NCI-H1417 treated with DMSO at 0.1 percent for 48 hours (cell line): ENCODE measurements at places on chromosomes 6 and 20.

GRCh38 chr20:64232794-64233193, 22.8 kb upstream of the PCMTD2 start:
- no peak for DNase-seq

GRCh38 chr20:17466641-17467040, 64.5 kb downstream of the BFSP1 start:
- no peak for DNase-seq

DNA sequence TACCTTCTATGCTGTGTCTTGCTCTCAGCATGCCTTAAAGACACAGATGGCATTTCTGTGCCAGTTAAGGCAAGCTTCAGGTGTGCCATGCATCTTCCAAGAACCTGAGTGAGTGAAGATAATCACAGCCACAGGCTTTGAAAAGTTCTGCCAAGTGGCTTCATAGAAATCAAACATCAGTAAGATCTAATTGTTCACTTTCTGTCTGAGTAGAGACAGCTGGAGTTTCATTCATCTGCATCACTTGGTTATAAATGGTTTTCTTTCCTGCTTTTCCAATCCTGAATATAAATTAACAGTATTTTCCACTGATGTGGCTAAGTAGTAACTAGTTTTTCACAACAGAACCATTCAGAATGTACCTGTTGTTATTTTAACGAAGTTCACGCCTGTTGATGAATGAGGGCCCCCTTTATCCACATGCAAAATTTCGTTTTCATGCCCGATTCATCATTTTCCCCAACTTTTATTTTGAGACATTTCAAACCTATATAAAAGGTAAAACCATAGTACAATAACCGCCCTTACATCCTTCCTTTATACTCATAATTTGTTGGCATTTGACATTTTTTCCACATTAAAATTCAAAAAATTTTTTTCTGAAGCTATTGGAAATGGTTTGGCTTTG, 38.6 kb upstream of the KCNG1 start:
- no peak for DNase-seq

DNA sequence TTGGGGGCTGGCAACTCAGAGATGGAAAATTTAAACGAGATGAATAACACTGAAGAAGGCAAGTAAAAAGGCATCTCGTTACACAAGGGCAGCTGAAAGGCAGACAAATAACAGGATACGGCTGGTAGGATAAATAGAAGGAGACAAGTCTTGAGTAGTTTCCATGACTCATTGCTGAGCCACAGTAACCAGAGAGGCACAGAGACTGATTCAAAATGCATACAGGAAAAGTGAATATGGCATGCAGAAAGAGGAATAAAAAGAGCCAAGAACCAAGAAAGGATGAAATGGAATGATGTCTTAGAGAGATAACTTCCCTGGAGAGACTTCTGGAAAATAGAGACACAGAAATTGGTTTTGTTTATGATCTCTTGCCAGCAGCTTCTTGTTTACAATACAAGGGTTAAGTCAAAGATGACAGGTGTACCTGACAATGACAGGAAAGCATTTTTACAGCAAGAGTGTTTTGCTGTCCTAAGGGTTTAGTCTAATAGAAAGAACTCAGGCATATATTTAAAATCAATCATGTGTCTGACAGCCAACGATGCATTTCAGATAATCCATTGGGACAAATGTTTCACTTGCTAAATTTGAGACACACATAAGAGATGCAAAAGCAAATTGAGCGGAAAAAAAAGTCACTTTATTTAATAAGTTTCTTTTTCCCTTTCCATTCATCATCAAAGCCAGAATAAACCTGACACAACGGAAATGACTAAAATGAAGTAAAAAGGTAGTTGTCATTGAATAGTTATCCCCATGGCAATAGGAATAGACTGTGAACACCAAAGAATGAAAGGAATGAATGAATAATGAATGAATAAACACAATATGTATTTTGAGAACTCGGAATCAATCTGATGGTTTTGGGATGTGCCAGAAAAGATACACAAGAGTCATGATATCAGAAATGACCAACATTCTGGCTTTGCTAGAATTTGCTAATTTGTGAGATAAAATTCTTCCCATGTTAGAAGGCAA, 68.0 kb upstream of the KCNQ5 start:
- peak; percentile 18 for DNase-seq

- DNase-seq, result no peak
Observed at GRCh38 chr6:7136859-7137334, 29.1 kb downstream of the RREB1 start.

DNA sequence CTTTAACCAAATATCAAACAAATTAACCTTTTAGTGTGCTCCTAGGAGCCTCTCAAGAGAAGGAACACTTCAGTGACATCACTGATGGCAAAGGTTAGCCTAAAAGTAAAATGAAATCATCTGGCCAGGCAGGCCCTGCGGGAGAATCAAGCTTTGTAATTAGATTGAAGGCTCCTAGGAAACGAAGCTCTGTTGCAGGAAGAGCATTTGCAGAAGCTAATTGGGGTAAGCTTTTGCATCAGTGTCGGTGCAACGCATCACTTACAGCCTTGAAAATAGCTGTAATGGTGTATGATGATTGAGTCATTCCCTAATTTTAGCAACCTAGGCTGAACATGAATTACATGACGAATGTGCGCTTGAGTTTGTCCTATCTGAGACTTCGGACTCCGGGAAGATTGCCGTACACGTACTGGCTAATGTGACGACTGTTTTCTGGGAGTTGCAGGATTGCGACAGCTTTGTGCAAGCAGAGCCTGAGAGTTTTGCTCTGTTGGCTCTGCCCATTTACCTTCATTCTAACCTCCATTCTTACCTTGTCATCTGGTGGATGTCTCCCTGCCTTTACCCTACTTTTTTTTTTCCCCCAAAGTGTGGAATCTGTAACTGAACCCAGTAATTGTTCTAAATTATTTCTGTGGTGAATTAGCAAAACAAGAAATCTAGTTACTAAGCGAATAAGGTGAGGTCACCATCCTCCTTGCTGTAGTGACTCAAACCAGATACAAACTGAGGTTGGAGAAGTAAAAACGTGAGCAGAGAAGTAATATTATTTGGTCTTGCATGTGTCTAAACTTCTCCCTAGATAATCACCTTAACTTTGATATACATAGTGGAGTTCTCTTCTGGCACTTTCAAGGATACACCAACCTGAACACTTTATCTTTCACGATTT, 675.9 kb upstream of the CITED2 start:
- no peak for DNase-seq

GRCh38 chr6:140445474-140446004, 1071.1 kb upstream of the CITED2 start:
- no peak for DNase-seq

GRCh38 chr6:100257793-100258395, 206.8 kb downstream of the SIM1 start:
- DNase-seq, result peak; percentile 22

DNA sequence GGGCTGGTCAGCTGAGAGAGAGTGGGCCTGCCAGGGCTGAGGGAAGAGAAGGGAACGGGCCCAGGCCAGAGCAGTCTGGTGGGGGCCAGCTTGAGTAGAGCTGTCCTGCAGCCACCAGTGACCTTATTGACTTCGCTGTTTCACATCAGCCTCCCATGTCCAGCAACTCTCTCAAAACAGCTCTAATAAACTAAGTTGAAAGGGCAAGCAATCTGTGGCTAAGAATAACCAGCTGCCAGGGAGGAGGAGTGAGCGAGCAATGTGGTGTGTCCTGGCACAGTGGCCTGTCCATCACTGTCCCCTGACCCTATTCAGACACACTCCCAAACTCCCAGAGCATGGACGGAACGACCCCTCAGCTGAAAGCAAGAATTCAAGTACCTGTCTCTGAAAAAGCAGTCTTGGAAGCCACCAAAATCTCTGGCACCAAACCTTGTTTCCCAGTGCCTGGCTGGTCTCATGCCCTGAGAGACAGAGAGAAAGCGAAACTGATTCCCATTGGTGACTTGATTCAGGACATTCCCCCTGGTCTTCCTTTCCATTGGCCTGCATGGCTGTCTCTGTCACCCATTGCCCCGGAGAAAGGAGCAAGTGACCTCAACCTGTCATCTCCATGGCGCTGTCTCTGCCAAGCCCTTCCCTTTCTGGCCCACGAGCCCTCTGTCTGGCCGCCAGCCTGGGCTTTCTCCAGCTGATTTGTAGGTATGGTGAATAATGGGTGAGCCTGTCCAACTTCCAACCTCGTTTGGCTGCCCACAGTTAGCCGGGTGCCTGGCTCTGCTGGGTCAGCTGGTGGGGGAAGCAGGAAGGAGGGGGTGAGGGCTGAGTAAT, at the start of gene DDO:
DDO (minus strand) TSS at position 490 of the 831 bp plus-strand sequence. CDS start 2,113 bp downstream, outside the sequence.
- DNase-seq, result no peak

GRCh38 chr6:127302728-127303660, 36.3 kb downstream of the RNF146 start:
- no peak for DNase-seq

- DNase-seq, result no peak
Observed at GRCh38 chr6:169998457-169998856, 247.0 kb downstream of the ERMARD start.

DNA sequence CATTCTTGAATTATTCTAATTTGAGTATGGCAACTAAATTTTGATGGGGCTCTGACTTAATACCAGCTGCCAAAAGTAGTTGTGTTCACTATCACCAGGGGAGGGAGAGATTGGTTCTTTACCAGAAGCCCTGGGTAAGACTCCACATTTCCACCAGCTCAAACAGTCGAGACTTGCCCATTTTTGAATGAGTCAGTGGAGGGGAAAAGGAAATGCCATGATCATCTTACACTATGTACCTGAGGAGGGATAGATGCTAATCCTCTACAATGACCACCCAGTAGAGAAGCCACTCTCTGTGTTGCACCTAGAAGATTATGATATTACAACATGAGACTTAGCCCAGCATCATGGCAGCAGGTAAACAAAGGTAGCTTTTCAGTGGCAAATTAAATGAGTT, 77.0 kb upstream of the SGK1 start:
- no peak for DNase-seq

- DNase-seq, result no peak
Observed at GRCh38 chr20:60420676-60421229, 462.5 kb downstream of the CDH26 start.

DNA sequence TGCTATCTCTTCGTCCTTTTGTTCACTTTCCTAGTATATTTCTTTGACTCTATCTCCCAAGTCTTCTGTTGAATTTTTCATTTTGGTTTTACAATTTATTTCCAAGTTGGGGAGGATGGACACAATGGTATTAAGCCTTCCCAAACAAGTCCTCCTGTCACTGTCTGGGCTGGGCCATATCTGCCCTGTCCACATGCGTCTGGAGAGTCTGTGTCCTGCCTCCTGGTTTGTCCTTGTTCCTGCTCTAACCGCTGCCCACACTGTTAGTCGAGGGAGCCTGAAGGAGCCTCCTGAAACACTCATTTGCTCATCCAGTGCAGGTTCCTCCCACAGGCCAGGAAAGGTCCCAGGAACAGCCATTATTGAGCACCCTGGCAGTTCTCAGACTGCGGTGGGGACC, 17.1 kb downstream of the MYT1 start:
- DNase-seq, result no peak

DNA sequence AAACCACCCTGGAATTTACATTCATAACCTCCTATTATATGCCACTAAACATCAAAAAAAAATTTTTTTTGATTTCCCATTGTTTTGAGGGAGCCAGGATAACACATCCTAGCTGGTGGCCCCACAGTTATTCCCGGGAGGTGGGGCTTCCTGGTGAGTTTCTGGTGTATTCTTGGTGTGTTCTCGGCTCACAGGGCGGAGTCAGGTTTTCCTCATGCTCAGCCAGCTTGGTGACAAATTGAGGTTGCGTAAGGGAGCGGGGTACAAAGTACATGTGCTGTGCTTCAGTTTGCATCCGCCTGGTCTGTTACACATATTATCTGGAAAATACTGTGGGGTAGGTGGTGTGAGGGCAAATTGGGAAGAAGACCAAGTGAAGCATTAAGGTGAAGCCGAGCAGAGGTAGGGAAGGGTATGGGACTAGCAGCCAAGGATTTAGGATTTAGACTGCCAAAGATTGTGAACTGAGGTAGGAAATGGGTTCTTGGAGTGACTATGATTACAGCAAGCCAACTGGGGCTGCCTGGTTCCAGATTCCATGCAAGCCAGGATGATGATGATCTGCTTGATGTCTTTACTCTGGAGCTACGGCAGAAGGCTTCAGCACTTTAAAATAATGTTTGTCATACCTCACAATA, 46.2 kb upstream of the EEF1A1 start:
- no peak for DNase-seq

GRCh38 chr6:329888-330691, 37.8 kb downstream of the DUSP22 start:
- DNase-seq, result no peak

GRCh38 chr6:116562614-116563013, 8.7 kb upstream of the RWDD1 start:
- DNase-seq, result no peak

GRCh38 chr6:47478233-47479139, 897 bp downstream of the CD2AP start:
- DNase-seq, result no peak

DNA sequence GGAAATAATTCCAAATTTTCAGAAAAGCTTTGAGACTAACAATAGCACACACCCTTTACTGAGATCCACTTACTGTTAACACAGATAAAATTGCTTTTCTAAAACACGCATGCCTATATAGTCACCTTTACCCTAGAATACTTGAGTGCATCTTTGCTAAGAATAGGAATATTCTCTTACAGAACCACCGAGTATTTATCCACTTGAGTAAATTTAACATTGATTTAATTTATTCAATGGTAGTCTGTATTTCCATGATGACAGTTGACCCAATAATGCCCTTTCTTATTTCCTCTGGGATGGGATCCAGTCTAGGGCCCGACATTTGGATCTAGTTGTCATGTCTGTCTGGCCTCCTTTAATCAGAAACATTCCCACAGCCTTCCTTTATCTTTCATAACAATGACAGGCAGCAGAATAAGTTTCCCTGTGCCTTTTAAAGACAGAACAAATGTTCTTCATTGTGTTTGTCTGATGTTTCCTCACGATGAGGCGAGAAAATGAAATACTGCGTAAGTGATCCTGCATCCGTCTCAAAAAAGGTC, 56.6 kb upstream of the ERVFRD-1 start:
- DNase-seq, result no peak

GRCh38 chr6:49676671-49677281, 36.6 kb downstream of the CRISP2 start:
- DNase-seq, result no peak

DNA sequence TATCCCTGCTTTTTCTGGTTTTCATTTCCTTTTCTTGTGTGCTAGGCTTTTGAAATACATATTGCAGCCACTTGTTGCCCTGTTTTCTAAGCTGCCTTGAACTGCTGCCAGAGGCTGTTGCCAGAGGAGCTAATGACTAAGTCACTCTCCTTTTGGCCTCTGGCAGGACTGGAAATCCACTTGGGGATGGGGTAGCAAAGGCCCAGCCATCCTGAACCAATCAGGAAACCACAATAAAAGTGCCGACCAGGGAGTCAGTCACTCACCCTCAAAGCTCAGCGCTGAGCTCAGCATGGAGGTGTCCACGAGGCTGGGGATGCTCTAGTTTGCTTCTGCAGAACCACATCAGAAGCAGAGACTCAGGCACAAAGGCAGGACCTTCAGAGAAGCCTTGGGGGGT, 813.0 kb downstream of the DHX35 start:
- DNase-seq, result no peak

- DNase-seq, result no peak
Observed at GRCh38 chr6:43992783-43993644, 134.2 kb downstream of the MRPL14 start.

GRCh38 chr6:128914051-128914450, 31.1 kb downstream of the LAMA2 start:
- no peak for DNase-seq
